ENCODE measurements at places on chromosomes 6 and 20.

- DNase-seq, result no peak
Measured at GRCh38 chr6:145247692-145248419, 487.5 kb downstream of the EPM2A start.

- peak; percentile 46 for DNase-seq
Measured at GRCh38 chr6:160139420-160139851, 17.8 kb downstream of the SLC22A1 start.

DNA sequence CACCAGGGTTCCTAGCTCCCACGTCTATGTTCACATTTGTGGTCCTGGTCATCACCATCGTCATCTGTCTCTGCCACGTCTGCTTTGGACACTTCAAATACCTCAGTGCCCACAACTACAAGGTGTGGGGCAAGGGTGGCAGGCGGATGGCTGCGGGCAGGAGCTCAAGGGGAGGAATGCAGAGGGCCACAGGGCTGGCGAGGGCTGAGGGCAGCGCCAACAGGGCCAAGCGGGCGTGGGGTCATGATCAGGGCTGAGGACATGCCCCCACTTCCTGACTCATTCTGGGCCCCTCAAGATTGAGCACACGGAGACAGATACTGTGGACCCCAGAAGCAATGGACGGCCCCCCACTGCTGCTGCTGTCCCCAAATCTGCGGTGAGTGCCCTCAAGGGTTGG lies 4.6 kb upstream of the CAPN11 start:
- DNase-seq, result no peak

DNA sequence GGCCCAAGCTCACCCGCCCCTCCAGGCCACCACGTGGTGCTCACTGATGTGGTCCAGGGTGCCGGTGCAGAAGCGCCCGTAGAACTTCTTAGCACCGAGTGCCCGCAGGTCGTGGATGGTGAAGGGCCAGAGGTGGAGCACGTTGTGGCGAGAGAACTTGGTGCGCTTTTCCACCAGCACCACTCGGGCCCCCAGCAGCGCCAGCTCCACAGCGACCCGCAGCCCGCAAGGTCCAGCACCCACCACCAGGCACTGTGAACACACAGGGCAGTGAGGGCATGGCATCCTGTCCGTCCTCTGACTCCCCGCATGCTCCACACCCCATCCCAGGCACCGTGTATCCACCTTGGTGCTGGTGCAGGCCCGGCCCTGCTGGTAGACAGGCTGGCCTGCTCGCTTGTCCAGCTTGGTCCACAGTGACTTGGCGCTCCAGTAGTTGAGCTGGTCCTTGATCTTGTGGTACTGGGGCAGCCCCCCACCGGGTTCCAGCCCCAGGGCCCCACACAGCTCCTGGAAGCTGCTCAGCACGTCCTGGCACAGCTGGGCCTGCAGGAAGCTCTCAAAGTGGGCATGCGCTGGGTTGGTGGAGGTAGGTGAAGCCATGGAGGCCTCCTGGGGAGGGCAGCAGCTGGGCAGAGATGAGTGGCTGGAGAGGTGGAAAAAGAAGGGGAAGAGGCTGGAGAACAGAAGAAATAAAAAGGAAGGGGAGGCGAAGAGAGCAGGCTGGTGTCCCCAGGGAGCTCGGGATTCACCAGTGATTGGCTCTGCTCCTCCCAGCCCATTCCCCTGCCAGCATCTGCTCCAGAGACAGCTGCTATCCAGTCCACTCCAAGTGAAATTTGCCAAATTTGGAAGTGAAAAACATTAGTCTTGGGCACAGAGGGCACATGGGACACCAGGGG lies 1.7 kb downstream of the MICAL1 start:
- DNase-seq, result no peak

- DNase-seq, result no peak
Measured at GRCh38 chr6:31627690-31628287, 7.3 kb downstream of the PRRC2A start.

- no peak for DNase-seq
Measured at GRCh38 chr20:50428097-50428828, 81.9 kb upstream of the PTPN1 start.

DNA sequence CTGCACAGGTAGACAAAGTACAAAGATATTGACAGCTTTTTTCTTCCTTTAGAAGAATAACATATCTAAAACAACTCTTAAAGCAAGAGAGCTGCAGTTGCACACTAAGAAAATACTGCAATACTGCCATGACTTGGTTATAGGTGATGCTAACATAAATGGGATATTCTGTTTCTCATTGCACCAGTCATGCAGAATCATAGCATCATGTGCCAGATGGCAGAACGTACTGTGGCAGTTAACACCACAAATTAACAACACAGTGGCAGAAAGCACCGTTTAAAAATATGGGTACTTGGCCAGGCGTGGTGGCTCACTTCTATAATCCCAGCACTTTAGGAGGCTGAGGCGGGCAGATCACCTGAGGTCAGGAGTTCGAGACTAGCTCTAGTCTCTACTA lies 7.4 kb downstream of the ASXL1 start:
- DNase-seq, result no peak

DNA sequence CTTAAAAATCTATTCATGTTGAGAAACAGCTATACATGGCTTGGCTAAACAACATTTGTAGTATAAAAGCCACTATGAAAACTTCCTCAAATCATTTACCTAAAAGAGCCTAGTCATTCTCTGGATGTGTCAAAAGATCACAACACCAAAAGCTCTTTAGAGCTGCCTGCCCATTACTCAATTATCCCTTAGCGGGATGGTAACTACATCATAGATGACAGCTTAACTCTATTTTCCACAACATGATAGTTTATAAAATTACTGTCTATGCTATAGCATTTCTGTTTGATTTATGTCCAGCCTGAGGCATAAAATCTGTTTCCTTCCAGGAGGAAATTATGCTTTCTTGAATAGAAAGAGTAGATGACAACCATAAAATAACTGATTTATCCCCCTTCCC lies 777.6 kb upstream of the HS3ST5 start:
- DNase-seq, result no peak

All from brain pericyte (primary cell).